Transverse colon (tissue), 4 donors: ENCODE measurements at places on chromosomes 2 and 18. TPM values are rescaled to one million over a fixed set of nuclear protein-coding genes. Genes with fewer than 3 reads are reported as not detected.

GRCh38 chr2:46002507-46002883 is 294.7 kb upstream of the EPAS1 start:
- no peak for DNase-seq

- DNase-seq = no peak
Observed at GRCh38 chr2:176164611-176165369, 7.7 kb downstream of the HOXD3 start.

- no peak for DNase-seq
Observed at GRCh38 chr2:128585706-128586105, 267.0 kb upstream of the HS6ST1 start.

DNA sequence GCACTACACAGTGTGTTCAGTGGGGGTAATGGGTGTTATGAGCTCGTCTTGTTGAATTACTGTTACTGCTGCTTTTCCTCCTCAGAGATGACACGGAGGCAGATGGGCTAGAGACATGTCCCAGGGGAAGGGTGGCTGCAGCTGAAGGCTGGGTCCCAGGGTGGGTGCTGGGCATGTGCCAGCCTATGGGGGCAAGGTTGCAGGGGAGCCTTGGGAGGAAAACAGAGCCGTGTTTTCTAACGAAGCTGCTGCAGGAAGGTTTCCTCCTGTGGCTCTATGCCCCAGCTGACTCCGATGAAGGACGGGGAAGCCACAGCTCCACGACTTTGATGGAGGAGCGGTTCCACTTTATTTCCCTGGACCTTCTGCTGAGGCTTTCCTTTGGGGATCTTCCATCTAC is 42.4 kb downstream of the ASB18 start:
- no peak for DNase-seq

DNA sequence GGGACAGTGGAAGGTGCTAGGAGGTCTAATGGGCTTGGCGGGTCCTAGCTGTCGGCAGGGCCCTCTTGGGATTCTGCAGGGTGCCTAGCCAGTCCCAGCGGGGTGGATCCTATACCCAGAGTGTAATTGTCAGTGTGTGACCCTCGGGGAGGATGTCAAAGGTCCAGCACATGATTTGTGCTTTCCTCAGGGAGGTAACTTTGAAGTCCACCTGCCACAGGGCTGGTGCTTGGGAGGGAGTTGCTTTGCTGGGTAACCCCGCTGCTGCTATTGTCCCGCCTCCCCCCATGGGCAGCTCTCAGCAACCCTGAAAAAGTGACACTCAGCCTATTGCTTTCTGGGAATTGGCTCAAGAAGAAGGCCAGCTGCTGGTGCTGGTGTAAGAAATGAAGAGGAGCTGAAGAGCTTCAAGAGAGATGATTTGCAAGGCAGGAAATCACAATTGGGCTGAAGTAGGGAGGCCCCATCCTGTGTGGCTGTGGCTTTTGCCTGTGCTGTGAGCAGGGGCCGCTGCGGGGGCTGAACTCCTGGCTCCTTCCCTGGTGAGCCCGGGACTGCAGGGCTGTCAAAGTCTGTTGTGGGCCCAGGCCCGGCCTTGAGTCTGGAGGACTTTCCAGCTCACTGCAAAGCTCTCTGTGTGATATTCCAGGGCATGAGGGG is 36.4 kb downstream of the EMILIN2 start:
- DNase-seq = peak; percentile 19

DNA sequence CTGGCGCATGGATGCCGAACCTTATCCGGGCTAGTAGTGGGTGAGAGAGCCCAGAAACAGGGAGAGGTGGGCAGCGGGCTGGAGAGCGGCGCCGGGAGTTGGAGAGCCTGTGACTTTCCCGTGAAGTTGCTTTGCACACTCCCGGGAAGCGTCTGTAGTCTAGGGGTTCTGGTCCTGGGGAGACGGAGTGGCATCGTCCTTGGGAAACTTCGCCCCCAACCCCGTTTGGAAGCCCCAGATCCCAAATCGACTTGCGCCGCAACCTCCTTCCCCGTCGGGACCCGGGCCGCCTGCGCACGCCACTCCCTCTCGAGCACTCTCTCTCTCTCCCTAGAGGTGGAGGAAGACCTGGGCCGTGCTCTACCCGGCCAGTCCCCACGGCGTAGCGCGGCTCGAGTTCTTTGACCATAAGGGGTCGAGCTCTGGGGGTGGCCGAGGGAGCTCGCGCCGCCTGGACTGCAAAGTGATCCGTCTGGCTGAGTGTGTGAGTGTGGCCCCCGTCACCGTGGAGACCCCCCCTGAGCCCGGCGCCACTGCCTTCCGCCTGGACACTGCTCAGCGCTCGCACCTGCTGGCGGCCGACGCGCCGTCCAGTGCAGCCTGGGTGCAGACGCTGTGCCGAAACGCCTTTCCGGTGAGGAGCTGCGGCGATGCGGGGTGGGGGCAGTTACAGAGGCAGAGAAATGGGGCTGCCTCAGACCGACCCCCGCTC is 456 bp downstream of the DOK1 start:
- DNase-seq = peak; percentile 64

DNA sequence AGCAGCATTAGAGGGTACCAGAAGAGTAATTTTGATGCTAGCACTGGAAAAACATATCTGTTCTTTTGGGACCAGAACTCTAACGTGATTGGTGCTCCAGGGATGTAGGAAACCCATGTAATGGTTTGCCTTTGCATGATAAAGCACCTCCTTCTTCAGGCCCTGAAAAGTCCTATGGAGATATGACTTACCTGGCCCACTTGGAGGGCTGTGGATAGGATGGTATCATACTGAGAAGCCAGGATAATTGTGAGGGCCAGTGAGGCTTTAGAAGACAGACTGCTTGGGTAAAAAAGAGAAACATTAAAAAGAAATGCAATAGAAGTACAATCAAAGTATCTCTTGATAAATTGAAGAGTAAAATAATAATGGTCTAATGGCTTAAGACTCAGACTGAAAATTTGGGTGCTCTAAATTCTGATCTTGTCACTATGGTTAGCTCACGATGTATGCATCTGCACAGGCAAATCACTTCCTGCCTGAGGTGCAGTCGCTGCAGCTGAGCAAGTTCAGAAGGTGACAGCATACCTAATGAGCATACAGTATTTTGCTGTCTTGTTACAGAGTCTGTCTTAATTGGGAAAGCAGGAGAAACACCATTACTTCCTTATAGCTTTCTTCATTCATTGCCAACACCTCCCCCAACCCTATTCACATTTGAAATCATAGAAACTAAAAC is 371.5 kb downstream of the NUP35 start:
- DNase-seq = no peak

The KYNU gene
- not detected for total RNA-seq
